Activated B cell treated with CpG ODN at 0.5 μM for 24 hours (primary cell): ENCODE measurements at places on chromosomes 4 and X. TPM values are rescaled to one million over a fixed set of nuclear protein-coding genes. Genes with fewer than 3 reads are reported as not detected.

PABPC4L gene
- not detected in 2 replicates for total RNA-seq

- DNase-seq = no peak
Measured at GRCh38 chr4:26237916-26238315, 82.9 kb upstream of the RBPJ start.

H2BW2 gene
- total RNA-seq = 0.11 TPM in 1 of 2 replicates, not detected in the other

DNA sequence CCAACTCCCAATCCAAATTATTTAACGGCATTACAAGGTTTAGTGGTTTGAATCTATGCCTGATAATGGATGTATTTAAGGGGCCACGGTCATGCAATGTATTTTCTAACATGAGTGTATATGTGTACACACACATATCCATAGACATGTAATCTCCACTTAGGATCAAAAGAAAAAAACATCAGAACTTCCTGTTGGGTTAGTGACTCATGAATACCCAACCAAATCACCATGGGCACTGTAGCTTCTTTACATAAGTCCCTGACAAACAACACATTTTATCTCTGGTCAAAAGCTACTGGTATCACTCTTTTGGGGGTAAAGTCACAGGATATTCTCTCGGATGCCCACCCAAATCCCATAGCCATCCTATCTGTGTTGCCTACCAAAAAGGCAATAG, 36.5 kb upstream of the TFDP3 start:
- DNase-seq = no peak

DNA sequence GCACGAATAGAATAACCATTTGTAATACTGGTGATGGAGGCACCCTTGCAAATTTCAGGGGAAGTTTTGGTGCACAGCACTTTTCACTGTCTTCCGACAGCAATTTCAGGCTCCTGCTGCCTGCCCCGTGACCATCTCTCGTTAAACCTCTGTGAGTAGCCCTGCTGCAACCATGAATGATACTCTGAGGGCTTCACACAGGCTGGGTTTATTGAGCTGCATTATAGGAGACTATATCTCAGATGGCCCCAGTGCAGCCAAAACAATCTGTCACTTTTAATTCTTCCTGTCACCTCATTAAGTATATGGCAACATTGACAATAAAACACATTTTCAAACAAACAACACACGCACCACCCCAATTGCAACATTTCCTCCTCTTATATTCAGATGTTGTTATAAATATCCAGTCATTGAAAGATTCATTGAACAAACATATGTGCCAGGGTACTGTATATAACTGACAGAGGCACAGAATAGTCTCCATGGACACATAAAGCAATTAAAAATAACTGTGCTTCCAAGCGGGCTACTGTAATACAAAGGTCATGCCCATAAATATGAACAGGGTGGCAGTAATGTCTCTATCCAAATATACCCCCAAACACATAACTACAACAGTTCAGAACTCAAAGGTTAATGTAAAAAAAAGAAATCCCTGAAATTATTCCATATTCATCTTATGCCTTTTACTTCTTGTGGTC, 477.0 kb downstream of the GBA3 start:
- DNase-seq = no peak

SFRP2 gene
- total RNA-seq = not detected in 2 replicates

DNA sequence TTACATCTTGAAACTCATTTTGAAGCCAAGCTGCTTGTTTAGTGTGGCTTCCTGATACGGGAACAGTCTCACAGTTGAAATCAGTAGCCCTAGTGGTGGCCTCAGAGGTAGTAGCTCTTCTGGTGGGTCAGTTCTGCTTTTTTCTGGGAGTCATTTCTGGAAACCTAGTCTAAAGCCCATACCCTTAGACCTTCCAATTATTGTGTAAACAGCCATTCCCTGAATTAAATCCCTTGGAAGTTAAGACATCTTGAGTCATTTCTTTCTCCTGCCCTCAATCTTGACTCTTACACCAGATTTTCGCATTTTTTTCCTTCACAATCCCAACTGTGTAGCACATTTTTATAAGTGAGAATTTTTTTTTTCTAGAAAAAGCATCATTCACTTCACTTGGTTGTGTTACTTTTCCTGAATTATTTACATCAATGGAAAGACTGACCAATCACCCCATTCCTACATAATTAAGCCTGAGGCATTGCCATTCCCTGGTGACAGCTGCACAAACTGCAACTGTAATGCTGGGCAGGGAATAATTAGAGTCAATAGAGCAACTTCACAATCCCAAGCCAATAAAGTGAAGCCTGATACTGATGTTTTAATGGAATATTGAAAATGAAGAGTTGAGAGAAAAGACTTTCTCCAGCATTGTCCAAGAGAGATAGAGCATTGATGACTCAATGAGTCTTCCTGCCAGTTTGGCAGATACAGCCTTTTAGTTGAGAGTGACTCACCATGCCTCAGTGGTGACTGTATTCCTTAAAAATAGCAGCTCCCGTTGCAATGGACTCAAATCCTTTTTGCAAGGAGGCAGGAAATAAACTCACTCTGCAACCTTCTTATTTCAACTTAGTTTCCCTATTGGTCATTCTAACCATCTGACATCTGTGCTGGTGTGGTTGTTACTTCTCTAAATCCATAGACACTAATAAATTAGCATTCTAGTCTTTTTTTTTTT, 13.0 kb upstream of the SEPSECS start:
- no peak for DNase-seq

- no peak for DNase-seq
Measured at GRCh38 chrX:148380650-148381561, 119.5 kb upstream of the AFF2 start.

GRCh38 chr4:139300431-139301112, 733 bp upstream of the NAA15 start:
- no peak for DNase-seq
